ENCODE measurements at places on chromosomes 1 and 21. TPM values are rescaled to one million over a fixed set of nuclear protein-coding genes. Genes with fewer than 3 reads are reported as not detected.

The DCAF8 gene
- total RNA-seq = 299 TPM

The SPRR2G gene
- not detected for total RNA-seq

The BSND gene
- total RNA-seq = 0.09 TPM

The FCRL5 gene
- total RNA-seq = not detected

The AGBL4 gene
- 0.42 TPM for total RNA-seq

The SLAMF1 gene
- total RNA-seq = not detected

The FNDC7 gene
- not detected for total RNA-seq

The TNFSF4 gene
- 2.1 TPM for total RNA-seq

The PSMA5 gene
- total RNA-seq = 69.7 TPM

The TMEM222 gene
- 39.1 TPM for total RNA-seq

The DNM3 gene
- 4.7 TPM for total RNA-seq

The ZNF593OS gene
- not detected for total RNA-seq

The GNG4 gene
- total RNA-seq = 2.9 TPM

The KRTAP11-1 gene
- total RNA-seq = not detected

The SNX7 gene
- total RNA-seq = 16.1 TPM

The HUNK gene
- 61.4 TPM for total RNA-seq

The COL18A1 gene
- total RNA-seq = 315 TPM

The HNRNPCL2 gene
- total RNA-seq = not detected

The MSH4 gene
- total RNA-seq = 0.29 TPM

The DMBX1 gene
- not detected for total RNA-seq

The SNAP47 gene
- 41.6 TPM for total RNA-seq

The NTNG1 gene
- total RNA-seq = 0.73 TPM

The CA6 gene
- total RNA-seq = not detected

The CHIA gene
- total RNA-seq = not detected

The VCAM1 gene
- 33.6 TPM for total RNA-seq

The ARHGEF16 gene
- total RNA-seq = 20.3 TPM

The LDLRAD1 gene
- not detected for total RNA-seq

The KLHDC8A gene
- total RNA-seq = 0.79 TPM

The SEMA4A gene
- total RNA-seq = 19.8 TPM

The OR2T33 gene
- total RNA-seq = not detected

The KRTAP21-2 gene
- not detected for total RNA-seq

The TSPAN1 gene
- 0.52 TPM for total RNA-seq

The TARS2 gene
- 31.7 TPM for total RNA-seq

The EPHB2 gene
- 133 TPM for total RNA-seq

The DIRAS3 gene
- 2.5 TPM for total RNA-seq

The ALPL gene
- 0.59 TPM for total RNA-seq

The TTC22 gene
- total RNA-seq = 1.3 TPM

The RXRG gene
- 1.0 TPM for total RNA-seq

All from mesothelial cell of epicardium (in vitro differentiated cells).